Bronchus fibroblast of lung (primary cell): ENCODE measurements at places on chromosomes 4 and X. TPM values are rescaled to one million over a fixed set of nuclear protein-coding genes. Genes with fewer than 3 reads are reported as not detected.

The ANK2 gene
- total RNA-seq, result 4.2 and 5.7 TPM in 2 replicates

The NEUROG2 gene
- not detected in 2 replicates for total RNA-seq

The CTBP1 gene
- total RNA-seq, result 196 and 202 TPM in 2 replicates

The UGT2B15 gene
- not detected in 2 replicates for total RNA-seq

The EDNRA gene
- 3.0 and 3.2 TPM in 2 replicates for total RNA-seq

The GAGE1 gene
- total RNA-seq, result not detected in 2 replicates

The ATOH1 gene
- total RNA-seq, result not detected in 2 replicates

The SRPK3 gene
- 0.59 and 0.84 TPM in 2 replicates for total RNA-seq

The RIBC1 gene
- total RNA-seq, result 0.15 TPM in 1 of 2 replicates, not detected in the other

The FOXR2 gene
- not detected in 2 replicates for total RNA-seq

The MAGED4 gene
- 81.3 and 103 TPM in 2 replicates for total RNA-seq

The GRIA2 gene
- total RNA-seq, result not detected in 2 replicates

The NXT2 gene
- 4.9 and 7.6 TPM in 2 replicates for total RNA-seq

The SLC9B1 gene
- 0.30 TPM in 1 of 2 replicates, not detected in the other for total RNA-seq

The PALLD gene
- 41.6 and 51.1 TPM in 2 replicates for total RNA-seq

The RAI2 gene
- 0.84 and 1.0 TPM in 2 replicates for total RNA-seq

The TMEM175 gene
- total RNA-seq, result 15.9 and 16.6 TPM in 2 replicates

The ANXA10 gene
- total RNA-seq, result 0.30 and 0.50 TPM in 2 replicates

The HELQ gene
- 6.7 and 7.1 TPM in 2 replicates for total RNA-seq

The LINC00632 gene
- 5.2 and 8.7 TPM in 2 replicates for total RNA-seq

The SPANXC gene
- total RNA-seq, result not detected in 2 replicates

The P2RY4 gene
- total RNA-seq, result 0.15 TPM in 1 of 2 replicates, not detected in the other

The NDNF gene
- total RNA-seq, result 0.34 and 0.59 TPM in 2 replicates

The GC gene
- total RNA-seq, result not detected in 2 replicates

The LGI2 gene
- not detected in 2 replicates for total RNA-seq

The LEF1 gene
- total RNA-seq, result 3.7 and 4.2 TPM in 2 replicates

The ADH1B gene
- 2.9 and 5.2 TPM in 2 replicates for total RNA-seq

The VCX3A gene
- total RNA-seq, result not detected in 2 replicates

The CD40LG gene
- total RNA-seq, result not detected in 2 replicates

The TMA16 gene
- total RNA-seq, result 22.6 and 46.7 TPM in 2 replicates

The TEX11 gene
- not detected in 2 replicates for total RNA-seq

The ITIH6 gene
- total RNA-seq, result not detected in 2 replicates

The MAOB gene
- total RNA-seq, result under 0.01 and 0.17 TPM in 2 replicates

The HEPH gene
- 5.2 and 7.1 TPM in 2 replicates for total RNA-seq

The DGKK gene
- not detected in 2 replicates for total RNA-seq

The DGAT2L6 gene
- total RNA-seq, result not detected in 2 replicates

The EGF gene
- 0.15 TPM in 1 of 2 replicates, not detected in the other for total RNA-seq
